Retina (tissue), 1 donor: ENCODE measurements at places on chromosomes 12 and 14.

DNA sequence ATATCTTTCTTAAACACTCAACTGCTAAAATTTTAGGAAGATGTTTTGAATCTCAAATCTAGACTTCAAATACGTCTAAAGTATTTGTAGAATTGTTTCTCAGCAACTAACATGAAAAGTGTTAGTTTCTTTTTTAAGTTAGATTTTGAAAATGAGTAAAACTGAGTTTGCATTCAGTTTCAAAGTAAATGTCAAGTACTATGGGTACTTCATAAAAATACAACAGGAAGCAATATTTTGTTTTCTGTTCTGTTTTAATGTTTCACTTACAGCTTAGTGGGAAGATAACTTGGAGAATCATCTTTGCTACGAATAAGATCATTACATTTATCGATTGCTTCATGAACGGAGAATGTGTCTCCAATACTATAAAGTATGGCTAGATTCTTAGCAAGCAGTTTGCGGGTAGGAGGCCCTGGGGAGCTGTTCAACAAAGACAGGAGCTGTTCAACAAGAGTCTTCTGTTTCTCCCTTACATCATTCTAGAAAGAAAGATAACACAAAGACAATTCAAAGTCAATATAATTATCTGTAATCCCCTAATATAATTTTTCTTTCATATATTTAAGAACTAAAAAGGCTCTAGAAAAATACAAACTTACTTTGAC, 20.2 kb downstream of the HEATR5A start:
- DNase-seq = no peak

DNA sequence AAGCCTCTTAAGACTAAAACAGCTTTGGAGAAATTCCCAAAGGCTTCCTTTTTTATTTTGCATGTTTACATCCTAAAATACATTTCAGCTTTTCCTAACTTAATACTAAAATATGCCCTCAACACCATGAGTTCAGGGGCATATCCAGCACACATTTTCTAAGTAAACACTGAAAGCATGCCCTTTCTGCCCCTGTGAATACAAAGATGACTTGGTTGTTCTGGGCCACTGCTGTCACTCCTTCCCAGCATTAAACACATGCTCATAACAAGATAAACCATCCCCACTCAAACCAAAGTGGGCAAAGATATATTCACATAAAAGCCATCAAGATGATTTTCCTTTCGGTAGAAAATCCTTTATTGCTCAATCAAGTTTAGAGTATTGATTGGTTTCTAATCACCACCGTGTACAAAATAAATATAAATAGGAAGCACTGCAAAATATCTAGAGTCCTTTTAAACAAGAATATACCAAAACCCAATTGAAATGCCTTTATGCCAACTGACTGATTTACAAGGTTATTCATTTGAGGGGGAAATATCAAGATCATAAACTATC, 1.9 kb downstream of the CCNB1IP1 start:
- no peak for DNase-seq

DNA sequence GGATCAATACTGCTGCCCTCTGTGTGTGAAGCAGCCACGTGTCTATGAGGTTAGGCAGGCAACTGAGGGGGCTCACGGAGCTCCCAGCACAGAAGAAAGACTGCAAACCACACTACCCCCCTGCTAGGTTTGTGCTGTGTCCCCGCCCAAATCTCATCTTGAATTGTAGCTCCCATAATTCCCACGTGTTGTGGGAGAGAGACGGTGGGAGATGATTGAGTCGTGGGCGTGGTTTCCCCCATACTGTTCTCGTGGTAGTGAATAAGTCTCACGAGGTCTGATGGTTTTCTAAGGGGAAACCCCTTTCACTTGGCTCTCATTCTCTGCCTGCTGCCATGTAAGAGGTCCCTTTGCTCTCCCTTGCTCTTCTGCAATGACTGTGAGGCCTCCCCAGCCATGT, 68.6 kb downstream of the ACTN1 start:
- DNase-seq = no peak

GRCh38 chr12:16913832-16914490, 308.0 kb upstream of the LMO3 start:
- DNase-seq = no peak

GRCh38 chr12:57475271-57476161, 4.2 kb downstream of the ARHGAP9 start:
- peak; percentile 74 for DNase-seq

DNA sequence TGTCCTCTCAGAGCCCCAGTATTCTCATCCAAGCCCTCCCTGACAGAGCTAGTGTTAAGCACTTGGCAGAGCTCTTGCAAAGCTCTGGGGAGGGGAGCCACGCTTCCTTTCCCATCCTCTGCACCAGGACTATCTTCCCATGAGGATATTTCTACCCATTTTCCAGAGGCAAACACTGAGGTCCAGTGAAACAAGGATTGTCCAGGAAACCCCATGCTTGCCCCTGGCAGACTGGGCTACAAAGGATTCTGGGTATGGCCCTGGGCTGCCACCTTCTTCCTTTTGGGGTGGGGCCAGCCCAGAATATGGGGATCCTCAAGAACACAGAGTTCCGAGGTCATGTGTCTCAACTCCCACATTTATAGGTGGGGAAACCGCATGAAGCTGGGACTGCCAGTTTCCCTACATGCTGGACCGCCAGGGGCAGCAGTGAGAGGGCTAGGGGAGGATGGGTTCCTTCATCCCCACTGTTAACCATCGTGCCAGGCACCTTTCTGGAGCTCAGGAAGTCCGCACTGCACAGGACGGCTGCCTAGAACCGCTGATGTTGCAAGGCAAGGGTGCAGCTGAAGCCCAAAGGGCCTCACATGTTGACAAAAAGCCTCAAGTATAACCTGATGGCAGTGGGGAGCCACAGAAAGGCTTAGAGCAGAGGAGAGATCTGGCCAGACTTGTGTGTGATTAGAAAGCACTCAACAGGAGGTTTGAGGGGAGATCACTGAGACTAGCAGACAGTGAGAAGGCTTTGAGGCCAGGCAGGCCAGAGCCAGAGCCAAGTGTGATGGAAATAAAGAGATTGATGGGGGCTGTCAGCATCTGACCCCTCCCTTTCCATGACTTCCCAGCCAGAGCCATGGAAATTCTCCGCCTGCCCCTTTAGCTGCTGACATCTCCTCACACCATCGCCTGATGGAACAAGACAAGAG, 5.5 kb upstream of the CCDC85C start:
- DNase-seq = no peak

DNA sequence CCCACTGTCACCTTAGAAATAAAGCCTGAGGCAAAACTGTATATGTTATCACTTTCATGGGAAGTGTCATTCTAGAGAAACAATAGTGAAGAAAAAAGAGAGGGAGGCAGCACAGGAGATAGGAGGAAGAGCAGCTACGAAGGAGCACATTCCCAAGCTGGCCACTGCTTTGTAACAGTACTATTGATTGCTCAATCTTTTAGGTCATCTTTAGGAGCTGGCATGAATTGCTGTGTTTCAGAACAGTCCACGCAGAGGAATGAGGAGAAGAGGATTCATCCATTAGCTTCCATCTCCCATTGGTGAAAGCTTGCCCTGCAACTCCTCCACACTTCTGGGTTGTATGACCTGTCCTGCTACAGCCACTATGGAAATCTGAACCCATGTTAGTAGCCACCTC, 372.5 kb upstream of the DDHD1 start:
- no peak for DNase-seq

- DNase-seq = no peak
Measured at GRCh38 chr12:19548834-19549233, 109.5 kb downstream of the AEBP2 start.

- no peak for DNase-seq
Measured at GRCh38 chr14:93271111-93271510, 61.7 kb downstream of the BTBD7 start.

GRCh38 chr12:101908395-101908794, 31.0 kb downstream of the DRAM1 start:
- DNase-seq = no peak

GRCh38 chr12:42217656-42218055, 20.4 kb downstream of the YAF2 start:
- no peak for DNase-seq

GRCh38 chr12:49559011-49559675, 8.8 kb downstream of the MCRS1 start:
- DNase-seq = no peak

DNA sequence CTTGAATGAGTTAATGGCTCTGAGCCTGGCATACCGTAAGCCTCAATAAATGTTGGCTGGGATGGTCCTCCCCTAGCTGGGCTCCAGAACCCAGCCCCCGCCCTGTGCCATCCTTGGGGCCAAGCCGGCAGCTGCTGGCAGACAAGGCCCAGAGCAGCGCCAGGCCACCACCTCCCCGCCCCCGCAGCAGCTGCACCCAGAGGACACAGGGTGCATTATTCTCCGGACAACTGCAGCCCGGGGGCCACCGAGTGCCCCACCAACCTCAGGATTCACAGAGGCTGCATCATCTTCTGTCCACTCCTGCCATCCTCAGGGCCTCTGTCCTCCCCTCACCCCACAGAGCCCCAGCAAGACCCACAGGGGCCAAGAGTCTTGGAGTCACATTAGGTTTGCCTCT, 92.7 kb downstream of the NCOR2 start:
- no peak for DNase-seq

- peak; percentile 87 for DNase-seq
Measured at GRCh38 chr14:63045234-63045611, at the start of gene KCNH5. KCNH5 (minus strand) TSS chr14:63045458; CDS start chr14:63045186, 272 bp downstream.

GRCh38 chr12:97398704-97399103, 63.9 kb upstream of the RMST start:
- peak; percentile 11 for DNase-seq

DNA sequence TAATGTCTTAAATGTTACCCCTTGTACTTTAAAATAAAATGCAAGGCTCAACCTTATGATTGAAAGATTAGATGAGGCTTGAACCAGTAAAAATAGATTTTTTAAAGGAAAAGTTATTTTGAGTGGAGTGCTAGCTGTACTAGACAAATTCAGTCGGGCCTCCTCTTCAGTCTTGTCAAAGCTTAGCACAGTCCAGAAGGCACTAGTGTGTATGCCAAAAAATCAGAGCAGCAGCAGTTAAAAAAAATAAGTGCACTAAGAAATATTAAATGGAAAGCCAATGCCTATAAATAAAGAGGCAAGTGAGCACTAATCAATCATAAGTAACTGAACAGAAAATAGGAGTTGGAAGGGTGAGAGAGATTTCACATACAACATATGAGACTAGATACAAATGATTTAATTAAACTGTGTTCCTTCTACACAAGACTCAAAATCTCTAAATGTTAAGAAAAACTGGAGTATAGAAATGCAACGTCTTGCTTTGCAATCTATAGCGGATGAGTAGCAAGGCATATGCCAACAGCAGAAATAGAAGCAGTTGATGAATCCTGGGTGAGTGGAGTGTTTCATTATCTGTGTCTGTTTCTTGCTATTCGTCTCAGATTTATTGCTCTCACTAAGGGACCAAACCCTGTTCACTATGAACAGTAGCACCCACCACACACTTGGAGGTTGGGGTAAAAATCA, 172.1 kb downstream of the ETNK1 start:
- DNase-seq = no peak

GRCh38 chr12:123250471-123251383, 17.5 kb downstream of the MTRFR start:
- no peak for DNase-seq

GRCh38 chr12:123532019-123532418, 1.5 kb downstream of the RILPL1 start:
- DNase-seq = no peak

DNA sequence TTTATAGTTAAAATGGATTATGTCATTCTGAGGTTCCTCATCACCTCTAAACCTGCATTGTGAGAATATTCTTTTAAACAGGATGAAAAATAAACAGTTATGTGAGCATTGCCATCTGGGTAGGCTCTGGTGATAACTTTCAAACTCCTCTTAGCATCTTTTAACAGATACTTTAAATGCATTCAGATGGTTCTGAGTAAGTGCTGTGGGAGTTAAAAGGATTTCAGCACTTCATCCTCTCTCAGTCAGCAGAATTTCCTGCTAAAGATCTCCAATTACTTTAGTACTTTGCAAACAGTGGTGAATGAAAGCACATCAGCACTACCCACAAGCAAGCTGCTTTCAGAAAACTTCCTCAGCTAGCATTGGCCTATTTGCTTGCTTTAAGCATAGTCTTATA, 59.3 kb upstream of the TMTC1 start:
- DNase-seq = no peak

DNA sequence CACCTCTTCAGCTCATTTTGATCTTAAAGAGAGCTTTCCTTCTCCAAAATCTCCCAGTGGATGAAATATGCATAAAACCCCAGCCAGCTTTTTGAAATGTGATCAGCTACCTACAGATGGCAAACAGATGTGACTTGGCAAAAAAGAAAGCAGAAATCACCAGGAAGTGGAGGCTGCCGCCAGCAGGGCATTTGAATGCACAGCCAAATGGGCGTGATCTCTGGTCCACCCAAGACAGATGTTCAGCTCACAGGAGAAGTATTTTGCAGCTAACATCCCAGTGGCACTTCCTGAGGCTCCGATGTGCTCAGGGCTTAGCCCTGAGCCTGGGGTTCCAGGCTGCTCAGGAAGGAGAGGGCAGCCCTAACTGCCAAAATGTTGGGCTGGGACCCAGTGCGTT, 78.3 kb downstream of the LGMN start:
- DNase-seq = no peak
